Pancreas (tissue), 10 donors: ENCODE measurements at places on chromosomes 5 and 9. TPM values are rescaled to one million over a fixed set of nuclear protein-coding genes. Genes with fewer than 3 reads are reported as not detected.

ANKRD18A gene
- 12.7 TPM for total RNA-seq

ZNF354C gene
- 4.4 TPM for total RNA-seq

CD14 gene
- total RNA-seq: 43.7 TPM

ADAMTSL1 gene
- total RNA-seq: 0.24 TPM

HCN1 gene
- 0.72 TPM for total RNA-seq

NEK6 gene
- 67.0 TPM for total RNA-seq

GARNL3 gene
- 2.5 TPM for total RNA-seq

ENDOG gene
- 12.2 TPM for total RNA-seq

RBM22 gene
- total RNA-seq: 14.8 TPM

DIPK1B gene
- total RNA-seq: 7.5 TPM

LMBRD2 gene
- 8.3 TPM for total RNA-seq

SPATA9 gene
- total RNA-seq: 0.46 TPM

GALNT10 gene
- total RNA-seq: 23.1 TPM

ZNF608 gene
- total RNA-seq: 21.6 TPM

SPAG8 gene
- 1.8 TPM for total RNA-seq

AGPAT2 gene
- 57.0 TPM for total RNA-seq

WDR31 gene
- 4.4 TPM for total RNA-seq

DNA sequence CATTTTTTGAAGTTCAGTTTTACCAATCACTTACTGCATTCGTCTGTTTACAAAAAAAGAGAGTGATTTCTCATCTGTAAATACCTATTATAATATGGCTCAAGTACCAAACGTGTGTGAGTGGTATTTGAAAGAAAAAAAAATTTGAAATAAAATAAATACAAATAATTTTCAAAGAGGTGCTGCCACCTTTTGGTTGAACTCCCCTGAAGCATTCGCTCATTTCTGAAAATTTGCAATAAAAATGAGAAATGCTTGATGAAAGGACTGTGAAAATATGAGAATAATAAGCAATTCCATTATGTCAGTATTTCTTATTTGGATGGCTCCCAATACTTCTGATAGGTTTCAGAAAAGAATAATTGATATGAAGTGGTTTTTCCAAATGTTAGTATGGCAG lies 409.9 kb downstream of the CTNND2 start:
- no peak for DNase-seq

DNA sequence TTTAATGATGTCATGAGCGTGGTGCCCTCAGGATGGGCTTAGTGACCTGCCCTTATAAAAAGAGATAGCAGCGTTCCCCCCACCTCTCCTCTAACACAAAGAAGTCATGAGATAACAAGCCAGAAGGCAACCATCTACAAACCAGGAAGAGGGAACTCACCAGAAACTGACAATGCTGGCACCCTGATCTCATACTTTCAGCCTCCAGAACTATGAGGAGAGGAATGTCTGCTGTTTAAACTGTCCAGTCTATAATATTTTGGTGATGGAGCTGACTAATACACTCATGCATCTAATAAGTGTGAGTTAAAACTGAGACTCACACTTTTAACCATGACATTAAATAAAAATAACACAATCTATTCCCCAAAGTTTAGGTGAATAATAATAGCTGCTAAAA lies 156.1 kb upstream of the SPEF2 start:
- DNase-seq: no peak

- DNase-seq: no peak
Measured at GRCh38 chr5:54621709-54622108, 104.2 kb downstream of the SNX18 start.

DNA sequence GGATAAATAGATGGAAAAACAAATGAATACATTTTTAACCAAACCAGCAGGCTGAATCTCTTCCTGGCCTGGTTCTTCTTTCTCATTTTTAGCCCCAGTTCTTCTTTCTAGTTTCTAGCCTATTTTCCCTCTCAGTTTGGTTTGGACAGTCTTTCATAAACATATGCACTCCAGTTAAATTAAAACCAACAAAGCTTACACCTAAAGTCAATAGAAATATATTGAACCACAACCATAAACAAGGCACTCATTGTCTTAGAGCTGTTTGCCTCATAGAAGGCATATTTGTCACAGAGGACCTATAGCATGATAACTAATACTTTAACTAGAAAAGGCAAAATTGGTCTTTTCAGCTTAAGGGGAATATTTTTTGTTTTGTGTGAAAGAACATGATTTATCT lies 638.3 kb downstream of the NR2F1-AS1 start:
- no peak for DNase-seq

GRCh38 chr9:116267021-116267420 lies 113.4 kb downstream of the PAPPA start:
- no peak for DNase-seq

DNA sequence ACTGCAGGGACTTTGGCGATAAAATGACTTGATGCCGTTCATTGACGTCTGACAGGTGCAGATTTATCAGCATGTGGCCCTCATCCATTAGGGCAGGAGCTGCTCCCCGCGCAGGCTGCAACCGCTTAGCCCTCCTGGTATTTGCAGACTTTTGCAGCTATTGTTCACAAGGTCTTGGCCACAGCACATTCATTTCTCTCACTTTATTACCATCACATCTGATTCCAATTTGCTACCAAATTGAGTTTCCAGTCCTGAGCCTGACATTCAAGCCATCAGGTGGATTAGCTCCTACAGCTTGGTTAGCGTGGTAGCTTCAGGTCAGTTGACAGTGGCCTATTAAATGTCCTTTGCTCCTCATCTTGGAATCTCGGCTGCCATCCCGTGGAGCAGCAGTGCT lies 299.2 kb downstream of the CD180 start:
- no peak for DNase-seq

- no peak for DNase-seq
Measured at GRCh38 chr9:36903541-36904435, 130.3 kb downstream of the PAX5 start.

- peak; percentile 68 for DNase-seq
Measured at GRCh38 chr9:22446950-22447617, 460 bp downstream of the DMRTA1 start.

GRCh38 chr9:130053504-130054324 lies at the start of gene GPR107:
GPR107 (plus strand) TSS chr9:130053906; CDS start chr9:130053933, 27 bp downstream.
- peak; percentile 82 for DNase-seq

DNA sequence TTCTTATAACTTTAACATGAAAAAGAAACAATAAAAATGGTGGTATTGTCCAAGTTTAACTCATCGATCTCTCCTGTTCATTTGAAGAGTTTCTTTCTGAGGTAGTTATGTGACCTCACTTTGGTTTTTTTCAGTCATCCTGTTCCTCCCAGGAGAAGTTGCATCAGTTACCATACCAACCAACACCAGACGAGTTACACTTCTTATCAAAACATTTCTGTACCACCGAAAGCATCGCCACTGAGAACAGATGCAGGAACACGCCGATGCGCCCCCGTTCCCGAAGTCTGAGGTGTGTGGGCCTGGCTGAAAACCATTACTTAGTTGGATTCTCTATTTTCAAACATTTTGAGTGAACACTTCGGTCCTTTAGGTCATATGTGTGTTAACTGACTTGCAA lies 96.3 kb downstream of the CD180 start:
- no peak for DNase-seq

DNA sequence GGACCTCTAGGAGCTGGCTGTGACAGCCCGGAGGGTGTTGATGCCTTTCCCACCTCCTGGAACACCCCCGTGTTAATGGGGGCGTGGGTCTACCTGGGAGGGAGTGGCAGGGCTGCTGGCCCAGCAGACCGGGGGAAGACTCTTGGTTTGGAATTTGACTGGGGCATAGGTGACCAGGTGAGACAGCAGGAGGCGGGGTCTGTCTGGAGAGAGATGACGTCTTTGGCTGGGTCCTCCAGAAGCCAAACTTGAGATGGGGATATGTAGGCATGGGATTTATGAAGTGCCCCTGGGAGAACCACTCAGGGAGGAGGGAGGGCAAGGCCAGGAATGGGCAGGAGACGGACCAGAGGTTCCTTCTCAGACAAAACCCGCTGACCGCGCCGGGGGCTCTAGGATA lies 42.6 kb downstream of the NEK6 start:
- DNase-seq: no peak

- peak; percentile 96 for DNase-seq
Measured at GRCh38 chr5:10353241-10354047, at the start of gene MARCHF6. MARCHF6 (plus strand) TSS chr5:10353695; CDS start chr5:10353899, 204 bp downstream.

DNA sequence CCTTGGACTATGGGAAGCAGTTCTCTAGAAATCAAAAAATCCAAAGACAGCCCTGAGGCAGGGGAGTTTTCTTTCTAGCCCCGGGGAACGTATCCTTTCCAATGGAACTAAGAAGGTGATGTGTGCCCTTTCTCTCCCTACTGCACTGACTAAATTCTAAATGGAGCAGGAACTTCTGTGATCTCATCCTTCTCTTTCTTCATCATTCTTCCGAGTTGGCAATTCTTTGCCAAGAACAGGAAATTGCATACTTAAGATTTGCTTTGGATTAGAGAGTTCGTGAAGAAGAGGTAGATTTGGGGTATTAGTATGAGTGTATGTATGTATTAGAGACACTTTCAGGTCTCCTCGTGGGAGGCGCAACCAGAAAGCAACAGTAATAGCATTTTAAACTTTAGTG lies 178.0 kb upstream of the PIK3R1 start:
- DNase-seq: no peak

GRCh38 chr9:109422641-109423040 lies 75.5 kb downstream of the PTPN3 start:
- no peak for DNase-seq

- DNase-seq: no peak
Measured at GRCh38 chr5:76849419-76850291, at the start of gene S100Z. S100Z (plus strand) TSS chr5:76850014; CDS start chr5:76875360, 25,346 bp downstream.

GRCh38 chr9:137540536-137540935 lies 9.7 kb downstream of the PNPLA7 start:
- DNase-seq: no peak

DNA sequence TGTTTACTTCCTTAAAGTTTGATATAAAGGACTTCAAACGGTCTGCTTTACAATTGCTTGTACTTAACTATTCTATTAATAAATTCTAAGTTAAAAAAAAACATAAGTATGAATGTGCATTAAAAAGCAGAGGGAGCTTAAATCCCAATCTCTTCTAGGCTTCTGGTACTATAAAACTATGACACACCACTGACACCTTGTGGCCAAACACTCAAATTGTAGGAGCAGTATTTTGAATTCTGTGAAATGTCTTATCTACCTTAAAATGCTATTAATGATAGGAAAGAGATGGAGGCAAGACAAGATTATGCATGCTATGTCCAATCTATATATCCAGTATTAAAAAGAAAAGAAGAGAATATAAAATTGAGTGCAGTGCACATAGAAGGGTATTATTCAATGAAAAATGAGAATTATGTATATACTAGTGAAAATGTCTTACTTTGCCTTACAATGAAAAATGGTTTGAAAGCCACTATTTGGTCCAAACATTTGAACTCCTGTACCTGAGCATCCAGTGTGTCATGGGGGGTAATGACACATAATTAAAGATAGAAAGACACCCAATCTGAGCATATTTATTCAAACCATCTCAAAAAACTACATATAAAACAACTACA lies 87.6 kb downstream of the ERP44 start:
- no peak for DNase-seq

GRCh38 chr5:75351139-75351926 lies 14.3 kb downstream of the HMGCR start:
- no peak for DNase-seq

DNA sequence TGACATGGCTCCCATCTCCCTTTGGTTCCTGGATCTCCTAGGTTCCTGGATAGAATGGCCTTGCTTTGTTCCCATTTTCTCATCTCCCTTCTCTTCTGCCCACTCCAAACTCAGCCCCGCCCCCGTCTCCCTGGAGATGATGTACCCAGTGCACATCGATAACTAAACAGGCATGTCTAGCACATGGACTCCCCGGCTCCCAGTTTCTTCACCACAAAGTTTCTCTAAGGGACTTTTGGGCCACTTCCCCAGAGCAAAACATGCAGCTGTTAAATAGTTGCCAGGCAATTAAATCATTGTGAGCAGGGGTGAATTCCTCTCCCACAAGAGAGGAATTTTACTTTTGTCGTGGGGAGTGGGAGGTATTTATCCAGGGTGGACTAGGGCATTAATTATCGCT lies 259.0 kb downstream of the GADD45G start:
- DNase-seq: no peak

DNA sequence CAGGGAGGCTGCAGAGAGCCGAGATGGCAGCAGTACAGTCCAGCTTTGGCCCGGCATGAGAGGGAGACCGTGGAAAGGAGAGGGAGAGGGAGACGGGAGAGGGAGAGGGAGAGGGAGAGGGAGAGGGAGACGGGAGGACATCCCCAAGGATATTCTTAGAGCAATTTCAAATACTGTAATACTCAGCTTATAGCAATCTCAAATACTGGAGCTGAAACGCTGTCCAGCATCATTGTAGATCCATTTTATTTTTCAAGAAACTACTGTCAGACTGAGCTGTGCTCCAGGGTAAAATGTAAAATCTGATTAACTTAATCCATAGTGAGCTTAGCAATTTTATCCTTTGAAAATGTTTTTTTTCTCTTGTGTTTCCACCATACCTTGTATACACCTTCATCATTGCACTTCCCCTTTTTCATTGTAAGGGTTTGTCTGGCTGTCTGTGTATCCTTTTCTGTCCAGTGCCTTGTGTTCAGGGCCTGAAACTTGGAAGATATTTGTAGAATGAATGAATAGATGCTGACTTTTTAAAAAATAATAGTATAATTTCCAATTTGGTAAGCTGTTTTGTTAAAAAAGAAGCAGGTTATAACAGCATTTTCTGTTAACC lies 64.0 kb upstream of the LRRC70 start:
- DNase-seq: no peak

- DNase-seq: no peak
Measured at GRCh38 chr5:170493028-170493820, 10.6 kb upstream of the KCNIP1 start.

DNA sequence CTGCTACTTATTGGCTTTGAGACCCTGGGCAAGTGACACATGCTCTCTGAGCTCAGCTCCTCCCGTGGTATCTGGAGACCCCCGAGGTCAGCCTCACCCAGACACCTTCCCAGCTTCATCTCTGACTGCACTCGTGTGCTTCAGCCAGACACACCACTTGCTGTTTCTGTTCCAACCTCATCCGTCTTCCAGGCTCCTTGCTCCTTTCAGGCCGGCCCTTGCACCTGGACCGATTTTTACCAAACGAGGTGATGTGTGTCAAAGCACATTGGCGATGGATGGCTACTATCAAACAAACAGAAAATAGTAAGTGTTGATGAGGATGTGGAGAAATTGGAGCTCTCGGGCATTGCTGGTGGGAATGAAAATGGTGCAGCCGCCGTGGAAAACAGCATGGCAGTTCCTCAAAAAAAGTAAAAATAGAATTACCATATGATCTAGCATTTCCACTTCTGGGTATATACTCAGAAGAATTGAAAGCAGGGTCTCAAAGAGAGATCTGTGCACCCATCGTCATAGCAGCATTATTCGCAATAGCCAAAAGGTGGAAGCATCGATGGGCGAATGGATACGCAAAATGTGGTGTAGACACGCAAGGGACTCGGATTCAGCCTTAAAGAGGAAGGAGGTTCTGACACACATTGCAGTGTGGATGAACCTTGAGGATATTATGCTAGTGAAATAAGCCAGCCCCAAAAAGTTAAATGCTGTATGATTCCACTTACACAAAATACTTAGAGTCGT lies 96.1 kb upstream of the IER5L start:
- peak; percentile 15 for DNase-seq

DNA sequence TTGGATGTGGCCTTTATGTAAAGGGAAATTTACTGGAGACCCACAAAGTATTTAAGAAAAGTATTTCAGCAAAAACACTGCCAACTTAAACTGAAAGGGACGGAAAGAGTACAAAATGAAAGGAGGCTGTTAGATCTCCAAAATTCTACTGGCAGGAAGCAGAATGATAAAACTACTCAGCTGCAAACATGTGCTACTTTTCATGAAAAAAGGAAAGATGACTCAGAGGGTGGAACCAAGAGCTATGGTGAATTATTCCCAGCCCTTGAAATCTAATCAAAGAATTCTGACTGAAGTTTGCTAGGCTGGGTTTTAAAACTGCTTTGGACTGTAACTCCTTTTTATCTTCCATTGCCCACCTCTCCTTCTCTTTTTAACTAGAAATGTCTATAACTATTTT lies 58.6 kb upstream of the ZBED3 start:
- DNase-seq: no peak
